ENCODE measurements at places on chromosomes 1 and 21.

DNA sequence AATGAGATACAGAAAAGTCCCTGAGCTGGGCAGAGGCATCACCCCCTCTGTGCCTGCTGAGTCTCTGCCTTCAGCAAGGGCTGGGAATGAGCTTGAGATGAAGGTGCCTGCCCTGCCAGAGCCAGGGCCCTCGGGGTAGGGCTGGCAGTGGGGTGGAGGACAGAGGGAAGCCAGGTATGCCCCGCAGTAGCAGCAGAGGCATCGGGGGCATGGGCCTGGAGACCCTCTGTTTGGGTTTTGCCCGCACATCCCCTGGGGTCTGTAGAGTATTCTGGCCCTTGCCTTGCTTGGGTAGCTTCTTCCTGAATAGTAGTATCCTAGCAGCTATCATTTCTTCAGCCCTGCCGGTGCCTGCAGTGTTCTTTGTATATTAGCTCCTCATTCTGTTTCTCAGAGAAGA, 33.0 kb downstream of the QSOX1 start:
- DNase-seq = no peak

DNA sequence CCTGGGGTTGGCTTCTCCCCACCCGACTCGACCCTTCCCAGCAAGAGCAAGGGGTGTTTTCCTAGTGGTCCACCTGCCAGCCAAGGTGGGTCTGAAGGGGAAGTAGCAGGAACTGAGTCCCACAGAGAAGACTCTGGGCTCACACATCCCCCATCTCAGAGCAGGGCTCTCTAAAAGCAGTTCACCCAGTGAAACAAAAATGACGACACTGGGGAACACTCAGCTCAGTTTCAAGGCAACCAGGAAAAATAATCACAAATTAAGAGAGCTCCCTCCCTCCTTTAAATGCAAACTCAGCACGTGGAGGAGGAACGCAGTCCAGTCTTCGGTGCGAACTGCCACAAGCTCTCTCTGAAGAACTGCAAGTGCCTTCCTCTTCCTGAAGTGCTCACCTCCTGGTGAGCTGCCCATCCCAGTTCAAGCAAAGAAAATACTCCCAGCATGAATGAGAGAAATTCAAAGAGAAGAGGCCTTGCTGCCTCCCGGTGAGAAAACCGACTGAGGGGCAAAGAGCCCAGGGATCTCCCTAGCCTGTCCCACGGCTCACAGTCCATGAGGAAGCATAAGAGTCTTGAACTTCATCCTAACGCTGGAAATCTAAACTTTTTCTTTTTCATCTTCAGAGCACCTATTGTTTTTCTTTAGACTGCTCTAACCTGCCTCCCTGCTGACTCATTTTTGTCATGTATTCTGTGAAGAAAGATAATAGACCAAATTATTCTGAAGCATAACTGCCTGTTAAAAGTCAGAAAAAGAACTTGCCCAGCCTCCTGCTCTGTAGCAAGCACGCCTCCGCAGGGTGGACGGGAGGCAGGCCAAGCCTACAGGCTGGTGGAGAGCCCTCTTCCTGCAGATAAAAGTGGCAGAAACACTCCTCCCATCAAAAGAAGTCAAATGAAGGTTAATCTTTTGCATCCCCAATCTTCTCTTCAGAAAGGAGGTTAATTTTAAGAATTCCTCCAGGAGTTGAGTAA, 281.4 kb downstream of the HHIPL2 start:
- DNase-seq = no peak

DNA sequence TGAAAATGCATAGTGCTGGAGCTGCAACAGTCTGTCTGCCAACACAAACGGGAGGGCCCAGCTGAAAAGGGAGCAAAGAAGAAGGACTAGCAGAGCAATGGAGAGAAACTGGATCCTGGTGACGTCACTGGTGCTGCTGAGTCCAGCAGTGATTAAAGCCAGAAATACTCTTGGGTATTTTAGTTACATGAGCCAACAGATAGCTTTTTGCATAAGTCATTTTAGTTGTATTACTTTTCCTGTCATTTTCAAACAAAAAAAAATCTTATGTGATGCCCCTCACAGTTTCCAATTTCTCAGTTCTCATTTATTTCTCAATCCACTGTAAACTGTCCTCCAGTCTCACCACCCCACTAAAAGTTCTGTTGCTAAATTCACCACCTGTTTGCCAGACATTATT, 38.7 kb upstream of the NEK7 start:
- no peak for DNase-seq

DNA sequence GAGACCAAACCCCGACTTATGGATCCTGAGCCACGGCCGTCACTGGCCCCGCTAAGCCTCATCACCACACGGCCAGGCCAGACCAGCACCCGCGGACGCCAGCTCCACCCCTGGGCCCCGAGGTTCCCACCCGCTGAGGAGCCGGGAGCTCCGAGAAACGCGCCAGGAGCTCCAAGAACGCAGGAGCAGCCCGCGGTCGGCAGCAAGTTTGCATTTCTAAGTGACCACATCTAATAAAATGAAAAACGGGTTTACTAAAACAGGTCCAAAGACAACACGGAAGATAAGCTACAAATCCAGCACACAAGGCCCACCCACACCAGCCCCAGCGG, 8.1 kb upstream of the C1QTNF12 start:
- DNase-seq = no peak

- DNase-seq = no peak
Observed at GRCh38 chr1:22315315-22316078, 136.2 kb upstream of the ZBTB40 start.

GRCh38 chr1:183306317-183307042, 111.7 kb downstream of the NMNAT2 start:
- no peak for DNase-seq

DNA sequence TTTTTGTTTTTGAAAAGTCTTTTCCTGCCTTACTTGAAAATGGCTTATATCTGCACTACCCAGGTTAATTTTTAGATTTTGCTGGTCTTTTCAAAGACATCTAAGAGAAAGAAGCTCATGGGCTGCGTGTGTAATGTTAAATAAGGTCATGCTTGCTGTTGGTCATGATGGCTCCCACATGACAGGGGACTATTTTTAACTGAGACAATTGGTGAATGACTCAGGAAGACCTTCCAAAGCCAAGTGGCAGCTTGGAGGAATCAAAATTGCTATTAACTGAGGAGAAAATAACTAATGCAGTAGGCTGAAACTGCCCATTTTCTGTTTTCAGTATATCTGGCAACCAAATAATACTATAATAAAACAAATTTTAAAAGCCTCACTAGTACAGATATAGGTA, 117.1 kb upstream of the SPAG17 start:
- DNase-seq = no peak

- DNase-seq = no peak
Observed at GRCh38 chr1:47214549-47214948, 17.5 kb downstream of the TAL1 start.

DNA sequence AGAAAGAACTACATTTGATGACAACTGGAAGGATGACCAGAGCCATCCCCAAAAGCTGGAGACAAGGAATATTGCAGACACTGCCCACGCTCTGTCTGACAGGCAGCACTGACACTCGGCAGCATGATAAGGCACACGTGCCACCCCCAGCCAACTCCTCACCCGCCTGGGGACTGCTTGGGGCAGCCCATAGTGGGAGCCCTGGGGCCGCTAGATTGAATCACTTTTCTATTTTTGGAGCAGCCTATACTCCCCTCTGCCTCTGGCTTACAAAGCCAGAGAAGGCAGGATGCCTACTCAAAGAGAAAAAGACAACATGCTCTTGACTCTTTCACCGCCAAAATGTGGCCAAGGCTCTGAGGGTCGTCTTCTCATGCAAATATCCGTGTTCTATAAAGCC, 1.3 kb downstream of the SMG5 start:
- peak; percentile 13 for DNase-seq

- no peak for DNase-seq
Observed at GRCh38 chr21:43193651-43194302, 25.0 kb downstream of the CRYAA start.

GRCh38 chr1:29639741-29640427, 403.6 kb downstream of the PTPRU start:
- no peak for DNase-seq

DNA sequence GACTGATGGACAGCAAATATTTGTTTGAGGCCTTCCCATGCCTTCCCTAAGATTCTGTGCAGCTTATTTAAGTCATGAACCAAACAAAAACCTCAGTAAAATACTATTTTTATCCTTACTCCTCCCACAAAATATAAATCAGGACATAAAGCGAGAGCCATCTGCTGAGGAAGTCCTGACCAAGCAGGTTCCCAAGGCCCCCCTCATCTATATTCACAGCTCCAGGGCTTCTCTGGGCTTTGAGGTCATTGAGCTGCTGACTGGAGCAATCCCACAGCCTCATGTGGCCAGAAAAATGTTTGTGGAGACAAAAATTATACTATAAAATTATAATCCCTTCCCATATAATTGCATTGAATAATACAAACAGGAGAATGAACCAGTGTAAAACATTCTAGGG, 846.2 kb downstream of the ADGRL2 start:
- no peak for DNase-seq

DNA sequence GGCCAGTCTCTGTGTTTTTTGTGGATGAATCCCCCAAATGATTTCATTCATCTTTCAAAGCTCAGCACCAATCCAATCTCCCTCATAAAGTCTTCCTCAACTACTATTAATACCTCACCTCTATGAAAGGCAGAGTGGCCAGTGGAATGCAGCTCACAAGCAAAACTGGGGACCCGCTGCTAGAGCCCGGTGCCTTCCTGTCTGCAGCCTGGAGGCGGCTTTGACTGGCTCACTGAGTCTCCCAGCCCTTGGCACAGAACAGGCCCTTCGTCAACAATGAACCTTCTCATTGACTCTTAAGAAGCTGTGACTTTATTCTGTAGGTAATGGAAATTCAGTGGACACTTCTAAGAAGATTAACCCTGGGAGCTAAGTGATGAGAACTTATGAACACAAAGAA, 86.8 kb upstream of the RAB4A start:
- no peak for DNase-seq

DNA sequence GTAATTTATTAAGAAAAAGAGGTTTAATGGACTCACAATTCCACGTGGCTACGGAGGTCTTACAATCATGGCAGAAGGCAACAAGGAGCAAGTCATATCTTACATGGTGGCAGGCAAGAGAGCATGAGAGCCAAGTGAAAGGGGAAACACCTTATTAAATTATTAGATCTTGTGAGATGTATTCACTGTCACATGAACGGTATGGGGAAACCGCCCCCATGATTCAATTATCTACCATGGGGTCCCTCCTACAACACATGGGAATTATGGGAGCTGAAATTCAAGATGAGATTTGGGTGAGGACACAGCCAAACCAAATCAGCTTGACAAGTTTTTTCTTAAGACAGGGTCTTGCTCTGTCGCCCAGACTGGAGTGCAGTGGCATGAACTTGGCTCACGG, 14.3 kb downstream of the DAP3 start:
- DNase-seq = no peak

GRCh38 chr1:37994886-37995566, 5.2 kb upstream of the SF3A3 start:
- no peak for DNase-seq

DNA sequence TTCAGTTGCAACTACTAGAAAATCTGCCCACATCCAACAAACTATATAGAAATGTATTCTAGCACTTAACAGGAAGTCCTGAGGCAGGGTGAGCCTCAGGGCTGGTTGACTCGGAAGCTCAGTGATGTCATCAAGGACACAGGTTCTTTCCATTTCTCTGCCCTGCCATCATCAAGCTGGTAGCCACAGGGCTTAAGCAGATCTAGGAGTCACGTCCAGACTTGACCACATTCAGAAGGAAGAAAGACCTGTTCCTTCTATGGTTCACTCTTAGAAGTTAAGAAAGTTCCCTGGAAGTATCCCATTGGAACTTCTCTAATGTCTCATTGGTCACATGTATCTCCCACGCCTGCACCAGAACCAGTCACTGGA, 438.1 kb downstream of the PRDM2 start:
- no peak for DNase-seq

GRCh38 chr1:61170328-61171238, 88.2 kb downstream of the NFIA start:
- no peak for DNase-seq

- no peak for DNase-seq
Observed at GRCh38 chr1:225754940-225755641, 22.5 kb upstream of the SRP9 start.

- DNase-seq = no peak
Observed at GRCh38 chr1:79040424-79041082, 34.0 kb upstream of the ADGRL4 start.

DNA sequence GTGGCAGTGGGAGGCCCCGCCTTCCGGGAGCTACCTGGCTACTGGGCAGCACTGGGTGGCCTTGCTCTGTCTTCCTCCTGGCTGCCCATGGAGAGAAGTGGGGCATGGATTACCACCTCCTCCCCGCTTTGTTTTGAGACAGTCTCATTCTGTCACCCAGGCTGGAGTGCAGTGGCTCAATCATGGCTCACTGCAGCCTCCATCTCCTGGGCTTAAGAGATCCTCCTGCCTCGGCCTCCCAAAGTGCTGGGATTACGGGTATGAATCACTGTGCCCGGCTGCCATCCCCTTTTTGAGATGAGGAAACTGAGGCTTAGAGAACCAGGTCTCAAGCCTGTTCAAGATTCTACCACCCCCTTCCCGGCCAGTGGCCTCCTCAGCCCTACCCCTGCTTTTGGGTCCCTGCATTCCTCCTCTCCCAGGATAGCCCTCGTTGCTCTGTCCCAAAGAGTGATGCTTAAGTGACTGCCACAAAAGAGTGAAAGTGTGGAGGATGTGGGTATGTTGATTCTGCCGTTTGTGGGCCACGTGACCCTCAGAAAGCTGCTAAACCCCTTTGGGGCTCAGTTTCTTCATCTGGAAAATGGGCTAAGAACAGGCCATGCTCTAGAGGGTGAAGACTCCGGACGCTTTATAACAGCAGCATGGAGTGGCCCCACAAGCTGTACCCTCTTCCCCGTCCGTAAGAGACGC, 7.8 kb downstream of the HES3 start:
- no peak for DNase-seq

GRCh38 chr1:184027826-184028695, 9.5 kb downstream of the COLGALT2 start:
- DNase-seq = no peak

DNA sequence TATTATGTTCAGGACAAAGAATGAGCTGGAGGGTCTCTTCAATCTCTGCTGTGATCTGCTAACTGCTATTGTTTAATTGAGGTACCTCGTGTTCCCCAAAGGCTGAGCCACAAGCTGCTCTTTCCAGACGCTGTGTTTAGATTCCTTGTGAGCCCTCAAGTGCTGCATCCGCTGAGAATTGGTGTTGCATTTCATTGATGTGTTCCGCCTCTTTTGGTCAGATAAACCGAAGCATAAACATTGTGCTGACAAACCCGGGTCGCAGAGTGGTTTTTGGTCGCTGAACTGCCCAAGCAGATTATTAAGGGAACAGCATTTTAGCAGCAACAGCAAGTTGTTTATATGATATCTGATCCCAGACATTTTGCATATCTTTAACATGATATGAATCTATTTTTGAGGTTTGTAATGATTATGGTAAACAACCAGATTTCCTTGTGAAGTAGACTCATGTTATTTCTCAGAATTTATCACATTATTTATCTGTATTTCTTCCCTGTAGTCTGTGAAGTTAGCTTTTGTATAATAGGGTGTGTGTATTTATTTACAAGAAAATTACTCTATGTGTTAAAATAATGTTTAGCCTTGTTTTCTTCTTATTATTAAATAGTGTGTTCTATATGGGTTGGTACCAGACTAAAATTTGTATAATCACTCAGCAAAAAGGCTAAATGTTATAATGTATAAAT, 217.2 kb upstream of the C1orf105 start:
- peak; percentile 47 for DNase-seq
